Spleen (tissue), 13 donors: ENCODE measurements at places on chromosomes 16 and 17.
A peak's percentile ranks its signal among the peaks of the same experiment; 100 is the strongest.

DNA sequence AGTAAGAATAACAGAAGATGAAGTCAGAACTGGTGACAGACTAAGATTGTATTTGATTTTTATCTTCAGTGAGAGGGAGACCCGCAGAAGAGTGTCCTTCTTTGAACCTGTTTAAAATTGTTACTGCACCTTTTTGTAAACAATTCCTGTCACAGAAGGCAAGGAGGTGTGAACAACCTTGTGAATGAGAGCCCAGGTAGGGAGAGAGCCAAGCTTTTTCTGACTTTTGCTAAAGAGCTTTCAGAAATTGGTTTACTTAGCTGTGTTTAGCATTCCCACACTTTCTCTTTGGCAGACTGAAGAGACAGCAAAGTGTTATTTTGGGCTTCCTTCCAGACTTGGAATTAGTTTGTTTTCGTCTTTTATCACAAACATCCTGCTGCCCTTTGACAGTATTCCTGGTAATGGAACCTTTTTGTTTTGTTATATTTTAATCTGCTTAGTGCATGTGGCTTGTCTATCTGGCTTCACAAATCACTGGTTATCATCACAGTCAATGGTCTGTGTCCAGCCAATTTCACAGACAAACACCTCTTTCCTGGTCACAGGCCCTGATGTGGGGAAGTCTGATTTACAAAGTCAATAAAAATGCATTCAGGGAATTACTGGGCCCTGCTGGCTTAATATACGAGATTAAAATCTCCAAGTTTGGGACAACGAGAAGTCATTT lies 85.7 kb upstream of the HS3ST2 start:
- DNase-seq: no peak

DNA sequence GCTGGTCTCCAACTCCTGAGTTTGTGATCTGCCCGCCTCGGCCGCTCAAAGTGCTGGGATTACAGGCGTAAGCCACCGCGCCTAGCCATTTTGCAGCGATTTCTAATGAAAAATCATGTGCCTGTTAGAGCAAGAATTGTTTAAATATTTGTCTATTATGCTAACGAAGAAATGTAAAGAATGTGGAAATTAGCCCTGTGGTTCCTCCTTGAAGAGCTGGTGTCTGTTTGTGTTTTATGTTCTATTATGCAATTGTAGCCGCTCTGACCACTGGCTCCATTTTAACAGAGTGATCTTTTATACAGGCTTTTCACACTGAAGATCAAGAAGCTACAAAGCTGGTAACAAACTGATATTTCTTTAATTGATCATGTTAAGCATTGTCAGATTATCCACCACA lies 217.3 kb downstream of the USP22 start:
- DNase-seq: no peak

- DNase-seq: no peak
These were observed 39.2 kb downstream of the KSR1 start for GRCh38 chr17:27495460-27495859.

- DNase-seq: no peak
These were observed 349.2 kb upstream of the SALL1 start for GRCh38 chr16:51500306-51500705.

DNA sequence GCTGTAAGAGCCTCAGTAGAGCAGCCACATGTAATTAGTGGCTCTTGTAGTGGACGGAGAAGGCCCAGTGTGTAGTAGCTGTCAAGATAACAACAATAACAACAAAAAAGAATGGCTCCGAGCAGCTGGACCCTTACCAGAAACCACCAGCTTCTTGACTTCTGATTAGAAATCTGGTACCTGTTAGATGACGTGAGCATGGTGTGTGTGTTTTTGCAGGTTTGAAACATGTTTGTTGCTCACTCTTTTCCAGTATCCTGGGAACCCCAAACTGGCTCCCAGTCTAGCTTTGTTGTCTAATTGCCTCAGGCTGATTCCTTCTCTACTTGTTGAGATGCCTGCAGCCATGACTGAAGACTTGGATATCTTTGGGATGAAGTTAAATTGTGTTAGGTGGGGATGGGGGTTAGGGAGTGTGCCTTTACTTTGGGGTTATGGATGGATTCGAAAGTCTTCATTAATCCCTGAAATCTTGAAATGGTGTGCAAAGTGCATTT lies 21.0 kb downstream of the IGF2BP1 start:
- no peak for DNase-seq

DNA sequence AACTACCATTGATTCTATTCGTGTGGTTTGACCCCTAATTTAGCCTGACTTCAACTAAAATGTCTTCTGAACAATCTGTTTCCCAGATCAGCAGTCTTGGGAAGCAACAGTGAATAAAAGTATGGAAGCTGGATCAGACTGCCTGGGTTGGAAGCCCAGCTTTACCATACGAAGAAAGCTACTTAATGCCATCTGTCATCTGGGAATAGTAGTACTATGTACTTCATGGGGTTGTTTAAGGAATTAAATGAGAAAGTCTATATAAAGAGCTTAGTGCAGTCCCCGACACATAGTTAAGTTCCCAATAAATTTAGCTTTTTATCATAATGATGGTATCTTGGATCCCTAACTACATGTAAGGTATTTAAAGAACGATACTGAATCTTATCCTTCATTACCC lies 151.5 kb upstream of the ERCC4 start:
- DNase-seq: no peak

GRCh38 chr17:75729351-75729750 lies 8.1 kb downstream of the ITGB4 start:
- DNase-seq: no peak

- no peak for DNase-seq
These were observed 34.3 kb downstream of the PCTP start for GRCh38 chr17:55785181-55785580.

DNA sequence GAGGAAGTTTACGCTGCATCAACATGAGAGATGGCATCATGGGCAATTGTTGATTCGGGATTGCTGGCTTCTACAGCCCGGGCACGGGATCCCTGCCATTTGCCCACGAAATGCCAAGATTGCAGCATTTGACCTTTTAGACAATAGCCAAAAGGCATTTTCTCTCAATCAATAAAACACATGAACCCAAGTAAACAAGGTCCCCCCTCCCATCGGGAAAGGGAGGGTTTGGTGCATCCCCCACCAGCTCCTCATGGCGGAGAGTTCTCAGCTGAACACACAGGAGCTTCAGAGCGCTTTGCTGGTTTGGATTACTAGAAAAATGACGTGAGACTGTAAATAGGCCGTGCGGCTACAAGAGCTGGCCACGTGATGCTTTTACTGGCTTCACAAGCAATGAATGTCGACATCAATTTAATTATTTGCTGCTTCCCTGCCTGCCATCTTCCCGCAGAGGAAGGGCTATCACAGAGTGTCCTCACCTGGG lies 147.6 kb downstream of the C16orf95 start:
- no peak for DNase-seq

DNA sequence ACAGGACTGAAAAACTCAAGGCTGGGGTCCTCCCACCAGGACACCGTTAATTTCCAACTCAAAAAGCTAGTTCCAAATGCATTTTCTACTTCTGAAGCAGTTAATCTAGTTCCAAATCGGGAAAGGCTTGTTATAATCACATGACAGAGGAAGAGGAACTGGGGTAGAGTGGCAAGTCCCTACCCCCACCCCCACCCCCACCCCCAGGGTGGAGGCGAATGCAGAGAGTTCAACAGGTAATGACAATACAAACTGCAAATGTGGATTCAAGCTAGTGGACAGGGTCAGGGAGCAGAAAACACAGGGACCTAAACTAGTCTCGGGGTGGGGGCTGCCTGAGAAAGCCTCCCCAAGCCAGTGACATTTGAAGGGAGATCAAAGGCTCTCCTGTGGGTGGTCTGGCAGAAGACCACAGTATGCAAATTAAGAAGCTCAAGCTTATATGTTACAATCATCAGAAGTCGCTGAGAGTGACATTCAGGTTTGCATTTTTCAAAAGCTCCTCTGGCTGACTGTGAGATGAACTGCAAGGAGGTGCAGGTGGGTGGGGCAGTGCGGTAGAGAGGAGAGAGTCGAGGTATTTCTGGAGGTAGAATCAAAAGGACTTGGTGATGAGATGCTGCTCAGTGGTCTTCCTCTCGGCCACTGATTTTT lies 56.4 kb upstream of the SLC25A19 start:
- peak; percentile 83 for DNase-seq

DNA sequence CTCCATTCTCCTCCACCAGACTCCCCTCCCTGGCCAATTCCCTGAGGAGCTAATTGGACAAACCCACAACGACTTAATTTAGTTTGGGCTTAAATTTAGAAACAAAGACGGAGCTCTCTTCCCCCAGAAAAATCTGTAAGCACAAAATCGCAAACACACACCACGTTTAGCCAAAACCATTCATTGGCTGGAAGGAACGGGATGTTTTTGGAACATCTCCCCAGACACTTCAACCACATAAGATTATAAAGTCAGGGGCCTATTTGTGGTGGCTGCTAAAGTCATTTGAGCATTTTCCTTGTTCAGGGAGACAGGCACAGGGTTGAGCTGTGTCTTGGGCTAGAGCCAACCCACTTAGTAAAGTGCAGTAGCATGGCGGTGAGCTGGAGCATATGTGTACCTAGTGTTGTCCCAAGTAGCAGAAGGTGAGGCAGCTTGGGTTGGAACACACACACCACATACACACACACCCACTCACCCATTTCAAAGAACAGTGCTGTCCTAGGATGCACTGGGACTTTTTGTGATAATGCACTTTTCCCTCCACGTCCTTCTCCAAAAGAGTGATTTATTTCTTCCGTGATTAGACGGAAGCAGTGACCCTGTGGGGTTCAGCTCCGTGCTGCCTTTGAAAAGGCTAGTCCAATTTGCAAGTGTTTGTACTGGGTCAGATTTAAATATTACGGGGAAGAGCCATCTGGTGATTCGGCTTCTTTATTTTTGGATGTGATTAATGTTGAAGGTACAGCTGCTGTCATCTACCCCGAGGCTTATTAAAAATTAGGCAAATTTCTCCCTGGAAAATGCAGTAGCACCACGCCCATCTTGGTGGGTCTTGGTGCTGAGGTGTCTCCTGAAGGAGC lies 32.2 kb downstream of the ELAC2 start:
- no peak for DNase-seq

DNA sequence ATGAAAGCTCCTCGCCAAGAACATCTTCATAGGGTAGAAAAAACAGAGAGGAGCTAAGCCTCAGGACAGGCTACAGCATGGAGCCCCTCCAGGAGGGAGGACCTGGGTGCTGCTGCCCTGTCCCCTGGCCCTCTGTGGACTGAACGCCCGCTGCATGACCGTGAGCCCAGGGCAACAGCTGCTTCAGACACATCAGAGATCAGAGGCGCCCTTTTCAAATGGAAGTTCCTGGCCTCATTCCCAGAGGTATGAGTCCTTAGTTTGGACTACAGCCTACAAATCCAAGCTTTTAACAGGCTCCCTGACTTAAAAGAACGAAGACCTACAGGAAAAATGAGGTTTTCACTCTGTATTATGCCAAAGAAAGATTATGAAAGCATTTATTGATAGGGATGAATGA lies 48.5 kb downstream of the ZNF18 start:
- DNase-seq: no peak

DNA sequence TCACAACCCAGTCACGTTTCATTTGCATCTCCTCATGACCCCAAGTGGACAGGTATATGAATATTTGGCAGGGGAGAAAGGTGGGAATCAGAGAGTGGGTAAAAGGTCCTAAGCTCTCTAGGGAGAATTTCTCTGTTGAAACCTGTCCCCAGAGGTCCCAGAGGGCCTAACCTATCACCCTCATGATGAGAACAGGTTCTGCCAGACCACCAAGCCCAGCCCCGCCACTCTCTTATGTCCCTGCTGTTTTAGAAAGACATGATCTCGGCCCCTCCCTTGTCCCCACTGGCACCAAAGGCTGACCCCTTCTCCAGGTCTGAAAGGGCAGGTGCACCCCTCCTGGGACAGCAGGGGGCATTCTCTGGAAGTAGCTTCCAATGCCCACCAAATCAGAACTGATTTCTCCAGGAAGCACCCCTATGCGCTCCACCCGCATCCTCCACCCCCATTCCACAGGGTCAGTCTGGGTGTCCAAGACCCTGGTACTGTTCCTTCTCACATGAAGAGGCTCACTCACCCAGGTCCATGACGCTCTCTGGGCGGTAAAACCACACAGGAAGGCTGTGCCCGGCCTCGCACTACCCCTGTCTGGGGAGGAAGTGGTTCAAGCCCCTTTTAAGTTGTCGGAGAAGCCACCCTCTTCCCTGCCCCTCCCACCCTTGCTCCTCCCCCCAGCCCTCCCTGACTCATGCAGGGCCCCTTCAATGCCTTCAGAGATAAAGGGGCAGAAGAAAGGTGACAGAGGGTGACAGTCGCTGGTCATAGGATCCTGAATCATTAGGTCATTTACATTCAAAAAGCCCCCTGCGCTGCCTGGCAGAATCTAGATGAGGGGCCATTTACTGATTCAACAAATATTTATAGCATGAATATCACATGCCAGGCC lies at the start of gene CCR7:
TSS of gene CCR7 (minus strand) at position 590 of the 886 bp plus-strand sequence. CDS start at position 527, 63 bp downstream.
- peak; percentile 94 for DNase-seq

- no peak for DNase-seq
These were observed 38.5 kb downstream of the PIEZO1 start for GRCh38 chr16:88746506-88746905.

- no peak for DNase-seq
These were observed 31.9 kb downstream of the MSI2 start for GRCh38 chr17:57288040-57288772.

DNA sequence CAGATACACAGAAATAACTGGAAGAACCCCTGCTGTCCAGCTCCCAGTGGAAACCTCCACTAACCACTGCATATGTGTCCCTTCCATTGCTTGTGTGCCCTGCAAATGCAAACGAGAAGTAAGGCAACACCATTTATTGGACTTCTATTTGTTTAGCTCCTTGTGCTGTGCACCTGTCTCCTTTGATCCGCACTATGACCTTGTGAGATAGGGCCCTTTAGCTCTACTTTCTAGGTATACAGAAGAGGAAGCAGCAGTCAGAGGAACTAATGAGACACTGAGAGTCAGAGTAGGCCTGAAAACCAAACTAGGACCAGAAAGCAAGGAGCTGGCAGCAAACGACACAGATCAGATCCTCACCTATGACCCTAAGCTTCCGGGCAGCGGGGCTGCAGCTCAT lies 22.4 kb downstream of the SOX9 start:
- no peak for DNase-seq

- peak; percentile 80 for DNase-seq
These were observed 58.2 kb upstream of the RPH3AL start for GRCh38 chr17:410543-411401.

DNA sequence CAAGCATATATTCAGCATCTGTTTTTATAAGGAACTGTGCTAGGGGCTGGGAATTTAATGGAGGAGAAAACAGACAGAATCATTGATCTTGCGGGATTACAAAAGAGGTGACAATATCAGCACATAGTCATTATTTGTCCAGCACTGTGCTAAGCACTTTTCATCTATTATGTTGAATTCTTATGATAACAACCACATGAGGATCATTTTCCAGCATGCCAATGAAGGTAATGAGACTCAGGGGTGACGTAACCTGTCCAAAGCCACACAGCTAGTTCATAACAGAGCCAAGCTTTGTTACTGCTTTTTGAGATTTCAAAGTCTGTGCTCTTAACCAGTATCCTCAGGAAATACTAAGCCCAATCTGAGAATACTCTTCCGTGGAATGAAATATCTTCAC lies 503.3 kb downstream of the CDH13 start:
- DNase-seq: no peak

GRCh38 chr17:34739386-34739785 lies 160.0 kb downstream of the TMEM132E start:
- no peak for DNase-seq

GRCh38 chr17:81923302-81924260 lies 4.0 kb downstream of the MAFG start:
- peak; percentile 92 for DNase-seq

GRCh38 chr16:24045641-24046040 lies 209.9 kb downstream of the PRKCB start:
- DNase-seq: no peak

- no peak for DNase-seq
These were observed 15.5 kb upstream of the SPNS2 start for GRCh38 chr17:4483012-4483840.
